ENCODE measurements at places on chromosomes 16 and 17.
A peak's percentile ranks its signal among the peaks of the same experiment; 100 is the strongest.

- no peak for DNase-seq
Observed at GRCh38 chr17:57356153-57356718, 99.9 kb downstream of the MSI2 start.

DNA sequence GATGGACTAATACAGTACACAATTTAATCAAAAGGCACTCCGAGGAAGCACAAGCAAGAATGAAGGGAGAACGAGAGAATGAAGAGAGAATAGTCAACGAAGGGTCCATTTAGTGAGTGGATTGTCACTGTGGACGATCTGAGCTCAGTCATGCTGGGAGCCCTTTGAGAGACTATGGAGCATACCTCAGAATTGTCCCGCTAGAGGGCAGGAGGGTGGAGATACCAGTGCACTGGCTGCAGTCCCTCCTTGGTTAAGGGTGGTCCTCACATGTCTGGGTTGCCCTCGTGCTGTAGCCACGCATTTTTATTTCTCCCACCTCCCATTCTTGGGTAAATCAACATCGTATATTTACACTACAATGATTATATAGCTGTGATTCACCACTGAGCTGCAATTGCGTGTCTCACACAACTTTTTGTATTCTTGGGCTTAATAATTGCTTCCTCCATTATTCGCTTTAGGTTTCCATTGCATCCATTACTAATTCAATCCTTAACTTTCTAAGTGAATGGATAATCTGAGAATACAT lies 33.2 kb upstream of the FAM20A start:
- DNase-seq = no peak

DNA sequence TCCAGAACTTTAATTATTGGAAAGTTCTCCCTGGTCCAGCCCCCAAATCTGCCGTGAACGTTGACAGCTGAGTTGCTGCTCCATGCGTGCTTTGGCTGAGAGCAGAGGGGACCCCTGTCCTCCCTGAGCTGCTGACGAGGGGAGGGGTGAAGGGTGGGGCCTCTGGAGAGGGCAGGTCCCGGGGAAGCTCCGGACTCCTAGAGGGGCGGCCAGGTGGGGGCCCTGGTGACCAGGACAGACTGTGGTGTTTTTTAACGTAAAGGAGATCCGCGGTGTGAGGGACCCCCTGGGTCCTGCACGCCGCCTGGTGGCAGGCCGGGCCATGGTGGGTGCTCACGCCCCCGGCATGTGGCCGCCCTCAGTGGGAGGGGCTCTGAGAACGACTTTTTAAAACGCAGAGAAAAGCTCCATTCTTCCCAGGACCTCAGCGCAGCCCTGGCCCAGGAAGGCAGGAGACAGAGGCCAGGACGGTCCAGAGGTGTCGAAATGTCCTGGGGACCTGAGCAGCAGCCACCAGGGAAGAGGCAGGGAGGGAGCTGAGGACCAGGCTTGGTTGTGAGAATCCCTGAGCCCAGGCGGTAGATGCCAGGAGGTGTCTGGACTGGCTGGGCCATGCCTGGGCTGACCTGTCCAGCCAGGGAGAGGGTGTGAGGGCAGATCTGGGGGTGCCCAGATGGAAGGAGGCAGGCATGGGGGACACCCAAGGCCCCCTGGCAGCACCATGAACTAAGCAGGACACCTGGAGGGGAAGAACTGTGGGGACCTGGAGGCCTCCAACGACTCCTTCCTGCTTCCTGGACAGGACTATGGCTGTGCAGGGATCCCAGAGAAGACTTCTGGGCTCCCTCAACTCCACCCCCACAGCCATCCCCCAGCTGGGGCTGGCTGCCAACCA lies at the start of gene MC1R:
TSS of gene MC1R (plus strand) at position 410 of the 895 bp plus-strand sequence. CDS start at position 807, 397 bp downstream.
- no peak for DNase-seq

DNA sequence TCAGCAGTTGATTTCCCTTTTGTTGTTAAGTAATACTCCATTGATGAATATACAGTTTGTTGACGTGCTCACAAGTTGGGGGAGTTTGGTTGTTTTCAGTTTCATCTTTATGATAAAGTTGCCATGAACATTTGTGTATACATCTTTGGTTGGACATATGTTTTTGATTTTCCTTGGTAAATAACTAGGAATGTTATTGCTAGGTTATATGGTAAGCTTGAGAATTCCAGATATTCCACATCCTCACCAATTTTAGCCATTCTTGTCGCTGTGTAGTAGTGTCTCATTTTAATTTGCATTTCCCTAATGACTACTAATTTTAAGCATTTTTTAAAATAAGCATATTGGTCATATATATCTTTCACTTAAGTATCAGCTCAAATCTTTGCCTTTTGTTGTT lies 55.0 kb upstream of the RASL10B start:
- no peak for DNase-seq

DNA sequence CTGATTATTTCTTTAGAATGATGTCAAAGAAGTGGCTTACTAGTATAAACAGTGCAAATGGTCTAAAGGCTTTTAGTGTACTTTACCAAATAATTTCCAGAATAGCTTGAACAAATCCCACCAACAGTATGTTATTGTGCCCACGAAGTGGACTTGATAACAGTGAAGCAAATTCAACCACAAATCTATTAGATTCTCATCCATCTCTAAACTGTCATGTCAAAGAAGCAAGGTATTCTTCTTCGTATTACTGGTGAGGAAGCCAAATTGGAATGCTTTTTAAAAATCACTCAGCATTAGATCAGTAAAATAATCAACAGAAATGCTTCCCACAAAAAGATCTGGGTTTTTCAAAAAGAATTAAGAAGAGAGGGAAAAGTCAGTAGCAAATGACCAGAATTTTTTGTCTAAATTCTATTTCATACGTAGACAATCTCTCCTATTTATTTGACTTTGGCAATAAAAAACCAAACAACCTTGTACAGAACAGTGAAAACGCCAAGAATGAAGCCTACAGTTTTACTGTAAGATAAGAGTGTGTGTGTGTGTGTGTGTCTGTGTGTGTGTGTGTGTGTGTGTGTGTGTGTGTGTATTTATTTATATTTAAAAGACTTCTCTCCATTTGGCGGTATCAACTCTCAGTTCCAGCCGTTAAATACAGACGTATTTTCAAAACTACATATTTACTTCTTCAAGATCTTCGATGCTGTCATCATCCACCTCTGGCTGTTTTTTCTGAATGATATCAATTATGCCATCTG lies 114.6 kb downstream of the CYB561 start:
- DNase-seq = no peak

DNA sequence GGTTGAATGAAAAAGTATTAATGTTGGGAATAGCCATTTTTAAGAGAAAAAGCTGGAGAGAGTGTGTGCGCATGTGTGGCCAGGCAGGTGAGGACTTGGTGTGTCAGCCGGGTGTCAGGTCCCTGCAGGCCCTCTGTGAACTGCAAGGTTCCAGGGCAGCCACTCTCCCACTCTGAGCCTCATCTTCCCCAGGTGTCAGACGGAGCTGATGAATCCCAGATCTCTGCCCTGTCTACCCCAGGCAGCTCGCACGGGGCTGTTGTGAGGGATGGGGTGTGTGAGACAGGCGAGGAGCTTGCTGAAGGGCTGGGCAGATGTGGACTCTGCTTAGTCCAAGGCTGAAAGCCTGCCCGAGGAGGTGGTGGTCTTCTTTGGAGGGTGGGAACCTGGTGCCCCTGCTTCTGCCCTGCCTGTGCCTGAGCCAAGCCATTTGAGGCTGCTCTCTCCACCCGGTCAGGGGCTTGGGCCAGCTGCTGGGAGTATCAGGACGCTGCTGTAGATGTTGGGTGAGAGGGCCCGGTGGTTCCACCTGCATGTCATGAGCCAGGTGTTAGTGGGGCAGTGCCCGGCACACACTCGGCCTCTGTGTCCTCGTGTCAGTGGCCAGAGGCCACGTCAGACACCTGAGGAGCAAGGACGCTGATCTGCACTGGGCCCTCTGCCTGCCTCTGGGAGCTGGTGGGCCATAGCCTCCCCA lies 122.4 kb downstream of the RAB11FIP4 start:
- no peak for DNase-seq

DNA sequence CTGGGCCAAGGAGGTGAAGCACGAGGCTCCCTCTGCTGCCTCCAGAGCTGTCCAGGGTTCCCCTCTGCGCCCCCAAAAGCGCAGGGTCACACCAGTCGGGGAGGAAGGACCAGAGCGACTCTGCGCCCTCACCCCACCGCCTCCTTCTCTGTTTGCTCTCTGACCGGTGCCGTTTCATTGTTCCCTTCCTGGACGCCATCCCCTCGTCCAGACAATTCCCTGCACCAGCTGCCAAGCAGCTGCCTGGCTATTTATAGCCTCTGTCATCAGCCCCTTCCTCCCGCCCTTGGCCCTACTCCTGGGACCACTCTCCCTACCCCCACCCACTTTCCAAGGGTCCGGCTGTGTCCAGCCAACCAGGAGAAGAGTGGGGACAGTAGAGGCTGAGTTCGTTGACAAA lies 68.8 kb upstream of the CREBBP start:
- no peak for DNase-seq

- DNase-seq = peak; percentile 91
Observed at GRCh38 chr17:50297407-50297865, 23.2 kb downstream of the TMEM92 start.
